ENCODE measurements at places on chromosomes 13 and 19.

DNA sequence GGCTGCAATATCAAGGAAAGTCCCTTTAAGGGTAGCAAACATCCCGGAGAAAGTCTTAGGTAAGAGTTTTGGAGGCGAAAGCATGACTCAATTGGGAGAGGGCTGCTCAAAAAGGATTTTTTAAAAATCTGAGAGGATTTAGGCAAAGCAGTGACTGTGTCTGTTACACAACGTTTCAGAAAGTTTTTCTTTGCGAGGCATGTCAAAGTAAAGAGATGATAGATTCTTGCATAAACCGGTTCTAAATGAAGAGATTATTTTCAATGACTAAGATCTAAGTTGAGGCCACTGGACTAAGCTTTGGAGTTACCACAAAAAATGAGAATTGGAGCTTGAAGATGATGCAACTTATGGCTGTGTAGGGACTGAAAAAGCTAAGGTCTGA, 43.7 kb upstream of the ENOX1 start:
- no peak for DNase-seq

DNA sequence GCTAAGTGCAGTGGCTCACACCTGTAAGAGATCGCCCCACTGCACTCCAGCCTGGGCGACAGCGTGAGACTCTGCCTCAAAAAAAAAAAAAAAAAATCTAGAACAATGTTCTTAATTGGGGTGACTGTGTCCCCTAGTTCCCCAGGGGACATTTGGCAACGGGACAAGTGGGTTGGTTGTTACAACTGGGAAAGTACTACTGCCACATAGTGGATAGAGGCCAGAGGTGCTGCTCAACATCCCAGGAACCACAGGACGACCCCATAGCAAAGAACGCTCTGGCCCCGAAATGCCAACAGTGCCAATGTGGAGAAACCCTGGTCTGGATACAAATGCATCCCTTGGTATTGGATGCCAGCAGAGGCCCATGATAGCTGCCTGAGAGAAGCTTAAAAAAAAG, 11.8 kb downstream of the NLRP12 start:
- DNase-seq = no peak

- no peak for DNase-seq
These were observed 31.5 kb downstream of the TDRD12 start for GRCh38 chr19:32751066-32751465.

DNA sequence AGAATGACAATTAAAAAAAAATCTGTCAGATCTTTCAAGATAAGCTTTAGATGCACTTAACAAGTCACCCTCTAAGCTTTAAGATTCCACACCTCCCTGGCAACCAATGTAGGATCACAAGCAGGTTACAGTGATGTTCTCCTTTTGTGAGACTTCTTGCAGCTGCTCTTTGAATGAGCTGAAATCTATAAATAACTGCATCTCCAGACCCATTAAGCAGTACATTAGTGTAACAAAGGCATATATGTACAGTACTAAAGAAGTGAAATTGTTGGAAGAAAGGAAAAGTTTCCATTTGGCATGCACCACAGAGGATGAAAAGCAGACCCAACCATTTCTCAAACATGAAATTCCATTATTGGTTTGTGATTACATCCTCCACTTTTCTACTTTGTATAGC, 364.7 kb downstream of the ENOX1 start:
- no peak for DNase-seq

- DNase-seq = no peak
These were observed 81.4 kb downstream of the RAB20 start for GRCh38 chr13:110480161-110480560.

GRCh38 chr19:38441657-38442348, 8.3 kb downstream of the RYR1 start:
- no peak for DNase-seq

DNA sequence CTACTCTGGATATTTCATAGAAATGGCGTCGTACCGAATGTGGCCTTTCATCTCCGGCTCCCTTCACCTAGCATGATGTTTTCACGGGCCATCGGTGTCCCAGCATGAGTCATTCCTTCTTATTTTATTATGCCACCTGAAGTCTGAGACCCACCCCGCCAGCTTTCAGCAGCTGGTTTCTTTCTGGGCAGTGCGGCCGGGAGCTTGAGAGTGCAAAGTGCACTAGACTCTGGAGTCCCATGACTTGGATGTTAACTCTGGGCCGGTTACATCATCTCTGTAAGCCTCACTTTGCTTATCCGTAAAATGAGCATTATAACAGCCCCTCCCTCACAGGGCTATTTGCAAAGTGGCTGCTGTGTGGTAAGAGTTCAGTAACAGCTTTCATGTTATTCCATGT, 5.8 kb upstream of the KMT5C start:
- no peak for DNase-seq

GRCh38 chr13:27822873-27823311, 30.6 kb downstream of the GSX1 start:
- DNase-seq = no peak

- no peak for DNase-seq
These were observed 99.2 kb downstream of the SLC7A1 start for GRCh38 chr13:29496241-29496712.

DNA sequence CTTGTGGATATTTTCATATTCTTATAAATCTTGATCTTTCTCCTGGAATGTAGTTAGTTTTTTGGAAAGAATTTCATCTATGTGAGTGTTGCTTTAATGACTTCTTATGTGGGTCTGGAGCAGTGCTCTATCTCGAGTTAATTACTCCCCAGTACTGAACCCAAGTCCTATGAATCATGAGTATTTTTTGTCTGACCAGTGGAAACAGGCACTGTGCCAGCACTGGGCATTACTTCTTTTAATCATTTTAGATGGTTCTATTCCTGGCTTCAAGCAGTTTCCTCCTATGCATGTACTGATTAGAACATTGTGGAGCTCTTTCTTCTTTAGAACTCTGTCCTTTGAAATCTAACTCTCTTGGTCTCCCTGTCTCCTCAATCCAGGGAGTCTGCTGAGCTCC, 466.3 kb downstream of the PCDH17 start:
- DNase-seq = no peak

DNA sequence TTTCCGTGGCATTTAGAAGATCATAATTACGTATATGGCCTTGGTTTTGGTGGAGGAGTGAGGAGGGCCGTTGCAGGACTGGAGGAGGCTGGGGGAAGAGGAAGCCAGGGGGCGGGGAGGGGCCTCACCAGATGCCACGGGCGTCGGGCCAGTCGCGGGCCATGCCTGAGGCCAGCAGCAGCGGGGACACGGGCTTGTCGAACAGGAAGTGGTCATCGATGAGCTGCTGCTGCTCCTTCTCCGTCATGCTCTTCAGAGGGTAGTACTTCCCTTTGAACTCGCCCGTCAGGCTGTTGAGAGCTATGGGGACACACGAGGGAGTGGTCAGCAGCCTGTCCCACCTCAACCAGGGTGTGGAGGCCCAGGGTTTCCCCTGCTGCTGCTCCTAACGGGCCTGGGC, 11.1 kb downstream of the CKM start:
- no peak for DNase-seq
